ENCODE measurements at places on chromosomes 16 and 17.

GRCh38 chr17:38674014-38674748, 576 bp downstream of the EPOP start:
- DNase-seq: peak; percentile 51

GRCh38 chr17:31596382-31597323, 205.2 kb downstream of the RAB11FIP4 start:
- DNase-seq: no peak

GRCh38 chr16:51971184-51971583, 575.8 kb downstream of the TOX3 start:
- no peak for DNase-seq

GRCh38 chr16:72427051-72427782, 255.3 kb upstream of the PMFBP1 start:
- DNase-seq: no peak

DNA sequence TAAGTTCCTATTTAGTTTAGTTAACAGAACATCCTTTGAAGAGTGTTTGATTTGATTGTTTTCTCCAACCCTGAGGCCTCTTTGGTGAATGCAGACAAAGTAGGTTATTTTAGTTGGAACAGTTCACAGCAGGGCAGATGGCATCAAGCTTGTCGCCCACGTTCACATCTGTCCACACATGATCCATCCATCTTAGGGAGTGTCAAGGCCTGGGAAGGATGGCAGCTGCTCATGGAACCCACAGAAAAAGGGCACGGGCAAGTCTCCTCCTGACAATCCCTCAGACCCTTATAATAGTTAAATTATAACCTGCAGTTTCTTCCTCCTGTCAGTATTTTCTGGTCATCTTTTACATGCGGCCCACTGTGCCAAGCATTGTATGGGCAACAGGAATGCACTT, 60.2 kb downstream of the KNOP1 start:
- no peak for DNase-seq

DNA sequence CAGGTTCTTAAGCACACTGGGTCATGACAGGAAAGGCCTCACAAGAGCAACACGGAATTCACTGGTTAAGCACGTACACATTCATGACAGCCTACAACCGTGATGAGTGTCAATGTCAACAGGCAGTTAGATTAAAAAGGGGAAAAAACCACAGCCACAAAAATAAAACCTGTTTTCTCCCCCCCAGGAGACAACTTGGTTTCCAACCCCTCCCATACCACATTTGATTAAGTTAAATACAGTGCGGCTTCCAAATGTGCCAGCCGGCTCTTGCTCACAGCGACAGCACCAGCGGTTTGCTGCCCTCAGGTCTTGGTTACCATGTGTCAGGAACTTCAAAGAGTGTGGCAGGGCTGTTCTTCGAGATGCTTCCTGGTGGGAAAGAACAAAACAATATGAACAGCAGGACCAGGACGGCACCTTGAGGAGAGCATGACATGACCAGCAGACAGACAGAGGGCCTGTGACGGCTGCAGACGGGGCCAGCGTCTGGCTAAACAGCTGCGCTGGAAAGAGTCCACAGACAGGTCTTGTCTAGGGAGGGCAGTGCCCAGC, 193.6 kb downstream of the PARN start:
- no peak for DNase-seq

DNA sequence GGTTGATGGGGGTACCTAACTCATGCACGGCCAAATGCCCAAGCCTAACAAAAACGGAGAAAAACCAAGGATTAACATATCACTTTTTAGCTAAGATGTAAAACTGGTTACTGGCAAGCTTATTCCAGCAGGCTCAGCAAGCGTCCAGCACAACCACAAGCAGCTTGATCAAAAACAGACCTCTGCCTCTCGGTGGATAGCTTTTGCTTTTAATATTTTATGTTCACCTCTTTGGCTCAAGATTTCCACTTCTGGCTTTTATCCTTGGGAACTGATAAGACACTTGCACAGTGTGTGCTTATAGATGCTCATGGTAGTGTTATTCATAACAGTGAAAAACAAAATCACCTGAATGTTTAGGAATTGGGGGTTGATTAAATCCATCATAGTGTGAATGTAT, 206.9 kb upstream of the CACNG5 start:
- DNase-seq: no peak

GRCh38 chr17:37676115-37676925, 33.1 kb upstream of the DDX52 start:
- DNase-seq: no peak

DNA sequence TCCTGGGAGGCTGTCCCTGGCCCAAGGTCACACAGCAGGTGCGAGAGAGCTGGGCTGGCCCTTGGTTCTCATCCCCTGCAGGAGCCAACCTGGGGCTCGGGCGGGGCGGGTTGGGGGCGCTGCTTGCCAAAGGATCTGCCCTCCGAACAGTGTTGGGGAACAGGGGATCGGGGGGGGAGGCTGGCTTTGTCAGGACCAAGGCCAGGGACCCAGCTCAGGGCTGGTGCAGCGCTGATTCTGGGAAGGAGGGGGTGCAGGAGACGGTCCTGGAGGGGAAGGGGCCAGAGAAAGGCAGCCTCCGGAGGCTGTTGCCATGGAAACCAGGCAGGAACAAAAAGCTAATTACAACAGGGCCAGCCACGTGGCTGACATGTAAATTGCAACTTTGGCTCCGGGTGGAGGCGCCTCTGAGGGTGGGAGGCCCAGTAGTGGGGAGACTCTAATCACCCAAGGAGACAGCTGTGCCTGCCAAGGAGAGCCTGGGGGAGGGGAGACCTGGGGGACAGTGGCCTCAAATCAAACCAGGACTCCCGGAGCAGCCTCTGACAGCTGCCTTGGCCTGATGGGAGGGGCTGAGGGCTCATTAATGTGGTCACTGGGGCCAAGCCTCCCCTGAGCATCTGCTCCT, 1.3 kb downstream of the TUBB3 start:
- no peak for DNase-seq

DNA sequence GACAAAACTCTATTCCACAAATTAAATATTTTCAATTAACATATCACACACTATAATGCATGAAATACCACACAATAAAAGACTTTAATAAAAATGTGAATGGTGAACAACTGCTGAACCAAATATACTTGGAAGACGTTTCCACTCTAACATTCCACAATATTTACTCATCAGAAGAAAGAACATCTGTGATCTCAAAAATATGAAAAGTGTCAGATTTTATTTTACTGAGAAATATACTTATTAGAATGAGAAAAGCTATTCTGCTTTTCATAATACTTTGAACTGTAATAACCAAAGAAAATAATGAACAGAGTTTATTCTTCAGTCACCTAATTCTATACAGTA, 181.8 kb upstream of the AXIN2 start:
- DNase-seq: no peak

- no peak for DNase-seq
Measured at GRCh38 chr16:70267516-70267915, 15.8 kb upstream of the EXOSC6 start.

DNA sequence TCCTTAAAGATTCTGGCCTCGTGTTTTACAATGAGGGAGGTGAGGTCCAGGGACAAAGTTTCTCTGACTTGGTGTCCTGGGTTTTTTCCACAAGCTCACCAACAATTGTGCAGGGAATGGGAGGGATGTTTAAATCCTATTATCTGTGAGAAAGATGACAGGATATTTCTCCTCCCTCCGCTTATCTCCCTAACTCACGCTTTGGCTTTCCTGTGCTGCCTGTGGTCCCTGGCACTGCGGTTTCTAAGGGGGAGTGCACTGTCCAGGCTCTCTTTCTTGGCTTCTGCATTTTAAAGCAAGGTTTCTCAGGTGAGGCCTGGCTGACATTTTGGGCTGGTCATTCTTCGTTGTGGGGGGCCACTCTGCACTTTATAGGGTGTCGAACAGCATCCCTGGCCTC, 16.4 kb downstream of the GGA3 start:
- DNase-seq: no peak

DNA sequence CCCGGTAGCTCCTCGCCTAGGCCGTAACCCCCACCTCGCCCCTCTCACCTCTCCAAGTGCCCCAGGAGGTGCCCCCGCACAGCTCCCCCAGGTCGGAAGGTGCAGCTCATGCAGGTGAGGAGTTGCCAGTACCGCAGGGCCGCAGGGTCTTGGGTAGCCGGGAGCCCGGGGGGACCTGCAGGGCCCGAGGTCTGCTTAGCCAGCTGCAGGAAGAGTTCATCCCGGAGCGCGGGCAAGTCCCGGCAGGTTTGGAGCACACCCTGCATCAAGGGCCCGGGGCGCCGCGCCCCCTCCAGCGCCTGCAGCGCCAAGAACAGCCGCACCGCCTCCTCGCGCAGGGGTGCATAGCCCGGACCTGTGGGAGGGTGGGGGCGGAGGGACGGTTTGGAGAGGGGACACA, 4.8 kb downstream of the PLEKHH3 start:
- DNase-seq: no peak

Data from stimulated activated CD4-positive, alpha-beta T cell treated with anti-CD3 and anti-CD28 coated beads, Interleukin-12 subunit alpha, Interleukin-12 subunit beta, amount 100 ng/mL, for 4 hours (primary cell).